ENCODE measurements at places on chromosomes 2 and 18. TPM values are rescaled to one million over a fixed set of nuclear protein-coding genes. Genes with fewer than 3 reads are reported as not detected.

Gene CRYGD
- total RNA-seq: not detected

Gene SCN9A
- total RNA-seq: 1.3 TPM

Gene HNMT
- 4.4 TPM for total RNA-seq

Gene PID1
- 0.76 TPM for total RNA-seq

Gene LHCGR
- total RNA-seq: not detected

Gene CFAP221
- 0.16 TPM for total RNA-seq

Measured in bladder microvascular endothelial cell (primary cell).